Left renal cortex interstitium (tissue), 4 donors: ENCODE measurements at places on chromosomes 13 and 19.

GRCh38 chr19:14031719-14032480 is at the start of gene IL27RA:
Gene IL27RA, plus strand, starts transcription at chr19:14031762. Its CDS starts 111 bp downstream, at chr19:14031873.
- no peak for DNase-seq

DNA sequence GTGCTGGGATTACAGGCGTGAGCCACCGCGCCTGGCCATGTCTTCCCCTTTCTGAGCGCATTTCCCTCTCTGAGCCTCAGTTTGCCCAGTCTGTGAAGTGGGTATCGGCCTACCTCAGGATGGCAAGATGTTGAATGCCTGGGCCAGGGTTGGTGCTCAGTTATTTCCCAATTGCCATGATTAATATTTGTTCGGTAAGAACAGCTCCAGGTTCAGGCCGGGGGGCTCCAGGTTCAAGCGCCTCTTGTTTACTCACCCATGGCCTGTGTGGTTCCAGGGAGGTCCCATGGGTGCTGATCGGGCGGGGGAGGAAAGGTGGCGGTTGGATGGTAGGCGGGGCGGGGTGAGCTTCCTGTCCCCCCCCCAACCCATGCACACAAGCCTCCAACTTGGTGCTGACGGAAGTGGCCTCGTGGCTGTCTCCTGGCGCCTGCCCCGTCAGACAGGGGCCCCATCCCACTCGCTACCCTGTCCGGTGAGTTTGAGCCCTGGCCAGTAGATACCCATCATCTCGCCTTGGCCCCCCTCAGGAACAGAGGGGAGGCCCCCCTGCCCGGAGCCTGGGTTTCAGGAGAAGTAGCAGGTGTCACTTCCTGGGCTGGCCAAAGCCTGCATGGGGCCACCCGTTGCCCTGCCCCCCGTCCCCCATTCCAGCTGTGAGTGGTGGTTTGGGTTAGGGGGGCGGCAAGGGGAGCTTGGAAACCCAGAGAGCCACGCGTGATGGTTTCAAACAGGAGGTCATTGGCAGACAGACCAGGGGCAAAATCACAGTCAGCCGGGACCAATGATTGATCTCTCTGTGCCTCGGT is at the start of gene FCHO1:
TSS of gene FCHO1 (plus strand) at position 375 of the 809 bp plus-strand sequence. CDS start 3,688 bp downstream, outside the sequence.
- no peak for DNase-seq

DNA sequence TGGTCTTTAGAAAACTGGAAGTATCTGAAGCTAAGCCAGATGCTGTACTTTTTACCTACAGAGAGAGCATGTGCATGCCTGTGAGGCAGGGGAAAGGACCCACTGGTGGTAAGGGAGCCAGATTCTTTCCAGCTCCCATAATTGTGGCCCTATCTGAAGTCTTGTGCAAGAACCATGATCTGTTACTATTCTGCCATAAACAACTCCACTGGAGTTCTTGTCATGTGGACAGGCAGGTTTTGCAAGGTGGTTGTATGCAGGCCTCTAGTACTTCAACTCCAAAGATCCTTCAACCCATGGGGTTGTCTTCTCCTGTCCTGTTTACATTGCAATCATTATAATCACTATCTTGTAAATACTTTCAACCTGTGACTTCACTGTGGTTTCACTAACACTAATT is 14.1 kb downstream of the PROSER1 start:
- DNase-seq: no peak

GRCh38 chr13:106599875-106600797 is 32.2 kb upstream of the ARGLU1 start:
- DNase-seq: peak; percentile 44

DNA sequence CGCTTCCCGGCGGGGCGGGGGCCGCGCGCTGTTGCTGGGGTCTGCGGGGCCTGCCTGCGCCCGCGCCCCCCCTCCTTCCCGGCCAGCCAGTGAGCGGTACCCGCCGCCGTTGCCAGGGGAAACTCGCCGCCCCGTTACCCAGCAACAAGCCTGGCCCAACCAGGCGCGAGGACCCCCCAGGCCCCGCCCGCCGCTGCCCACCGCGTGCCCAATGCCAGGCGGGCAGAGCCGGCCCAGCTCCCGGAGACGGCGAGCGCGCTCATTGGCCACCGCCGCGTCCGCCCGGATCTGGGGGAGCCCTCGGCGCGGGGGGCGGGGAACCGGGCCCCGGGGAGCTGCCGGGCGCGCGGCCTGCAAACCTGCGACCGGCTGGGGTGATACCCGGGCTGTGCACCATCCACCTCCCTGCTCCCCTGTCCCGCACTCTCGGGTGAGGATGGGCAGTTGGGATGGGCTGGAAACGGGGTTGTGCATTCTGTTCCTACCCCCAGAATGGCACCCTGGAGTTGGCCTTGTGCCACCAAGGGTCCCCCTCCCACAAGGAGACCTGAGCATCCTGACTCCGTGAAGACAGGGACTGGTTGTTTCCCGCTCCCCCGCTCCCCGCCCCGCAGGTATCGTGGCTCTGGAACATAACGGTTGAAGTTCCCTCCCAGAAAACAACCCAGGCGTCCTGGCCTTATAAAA is 8.8 kb upstream of the BBC3 start:
- DNase-seq: no peak

GRCh38 chr19:48877855-48878195 is 5.6 kb downstream of the PPP1R15A start:
- DNase-seq: no peak

GRCh38 chr13:61039302-61039701 is 376.3 kb downstream of the PCDH20 start:
- no peak for DNase-seq

DNA sequence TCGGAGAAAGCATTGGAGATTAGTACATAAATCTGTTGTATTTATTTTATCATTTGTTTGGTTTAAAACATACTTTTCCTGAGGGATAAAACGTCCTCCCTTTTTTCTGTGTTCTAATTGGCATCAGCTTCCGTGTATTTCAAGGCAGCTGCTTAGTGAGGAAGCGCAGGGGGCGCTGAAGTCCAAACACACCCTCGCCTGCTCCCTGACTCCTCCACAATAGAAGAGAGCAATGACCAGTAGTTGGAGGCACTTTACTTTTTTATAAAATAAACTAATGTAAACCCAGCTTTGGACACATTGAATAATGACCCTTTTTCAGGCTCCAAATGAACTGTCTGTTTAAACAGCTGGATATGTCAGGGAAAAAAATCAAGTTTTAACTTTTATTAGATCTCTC is 79.9 kb downstream of the RNASEH2B start:
- DNase-seq: no peak

- DNase-seq: no peak
Measured at GRCh38 chr13:41919741-41920487, 41.0 kb downstream of the VWA8 start.

- DNase-seq: no peak
Measured at GRCh38 chr19:49557641-49558325, 22.6 kb downstream of the NOSIP start.

- DNase-seq: no peak
Measured at GRCh38 chr19:48999481-49000325, 6.0 kb downstream of the RUVBL2 start.
